Fibroblast of skin of right quadriceps (primary cell): ENCODE measurements at places on chromosomes 6 and 20.

DNA sequence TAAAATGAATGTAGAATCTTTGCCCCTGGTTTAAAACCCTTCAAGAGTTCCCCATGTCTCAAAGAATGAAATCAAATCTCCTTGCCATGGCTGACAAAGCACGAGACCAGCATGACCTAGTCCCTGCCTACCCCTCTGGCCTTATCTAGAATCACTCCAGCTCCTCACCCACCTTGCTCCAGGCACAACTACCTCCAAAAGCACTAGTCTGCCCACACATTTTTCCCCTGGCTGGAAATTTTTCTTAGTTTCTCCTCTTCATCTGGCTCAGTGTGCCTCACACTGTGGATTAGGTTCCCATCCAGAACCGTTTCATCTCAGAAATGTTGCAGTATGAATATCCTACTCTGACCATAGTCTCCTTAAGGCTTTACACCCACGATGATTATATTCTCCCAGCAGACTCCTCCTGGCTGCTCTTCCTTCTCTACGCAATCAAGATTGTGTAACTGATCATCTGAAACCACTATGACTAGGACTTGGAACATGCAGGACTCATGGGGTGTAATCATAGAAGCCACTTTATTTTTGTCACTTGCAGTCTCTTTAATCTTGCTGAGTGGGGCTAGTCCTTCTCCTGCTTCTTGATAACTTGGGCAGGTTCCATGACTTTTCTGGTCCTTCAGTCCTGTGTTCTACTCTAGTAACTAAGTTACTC lies 7.8 kb upstream of the MRS2 start:
- DNase-seq, result peak; percentile 33

DNA sequence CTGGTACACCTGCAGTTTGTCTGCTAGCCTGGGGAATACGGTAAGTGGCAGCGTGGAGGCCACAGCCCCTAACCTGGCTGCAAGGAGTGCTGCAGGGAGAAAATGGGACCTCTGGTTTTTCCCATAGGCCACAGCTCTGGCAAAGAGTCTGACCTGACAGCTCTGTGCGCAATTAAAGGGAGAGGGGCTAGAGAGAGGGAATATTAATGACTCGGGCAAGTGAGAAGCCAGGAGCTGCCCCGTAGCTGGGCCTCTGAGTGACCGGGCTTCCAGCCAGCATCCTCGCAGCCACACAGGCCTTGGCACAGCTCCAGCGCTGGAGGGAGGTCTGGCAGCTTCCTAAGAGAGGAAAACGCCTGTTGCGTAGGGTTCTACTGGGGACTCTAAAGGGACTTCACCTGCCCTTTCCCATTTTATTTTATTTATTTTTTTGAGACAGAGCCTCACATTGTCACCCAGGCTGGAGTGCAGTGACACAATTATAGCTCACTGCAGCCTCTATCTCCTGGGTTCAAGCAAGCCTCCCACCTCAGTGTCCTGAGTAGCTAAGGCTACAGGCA lies 18.2 kb upstream of the OCSTAMP start:
- peak; percentile 70 for DNase-seq

- DNase-seq, result no peak
These were observed 84.2 kb upstream of the CNKSR3 start for GRCh38 chr6:154594496-154595198.

GRCh38 chr6:125304970-125305660 lies 3.3 kb upstream of the HDDC2 start:
- DNase-seq, result no peak

- DNase-seq, result no peak
These were observed 201.8 kb downstream of the JARID2 start for GRCh38 chr6:15447546-15448267.

DNA sequence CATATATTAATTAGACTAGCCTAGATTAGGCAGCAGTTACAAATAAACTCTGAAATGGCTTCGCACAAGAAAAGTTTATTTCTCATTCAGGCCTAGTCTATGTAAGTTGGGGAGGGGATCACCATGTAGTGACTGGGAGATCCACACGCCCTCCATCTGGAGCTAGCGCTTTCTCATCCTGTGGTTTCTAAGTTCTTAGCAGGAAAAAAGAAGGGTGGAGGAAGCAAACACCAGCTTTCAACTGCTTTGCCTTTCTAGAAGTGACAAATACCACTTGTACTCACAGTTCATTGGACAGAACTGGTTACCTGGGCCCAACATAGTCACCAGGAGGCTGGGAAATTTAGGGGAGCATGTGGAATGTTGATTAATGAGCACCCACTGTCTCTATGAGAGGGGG lies 46.6 kb downstream of the NDUFAF5 start:
- no peak for DNase-seq
